ENCODE measurements at places on chromosomes 1 and 21.

- no peaks in the 10 kb centered on the region for H3K27me3 ChIP-seq
- H3K4me1 ChIP-seq, result no peaks in the 10 kb centered on the region
- DNase-seq, result no peak
- no peaks in the 10 kb centered on the region for H3K36me3 ChIP-seq
- no peak overlapping the region for H3K4me3 ChIP-seq
These were observed 170.1 kb downstream of the SIPA1L2 start for GRCh38 chr1:232459826-232460225.

DNA sequence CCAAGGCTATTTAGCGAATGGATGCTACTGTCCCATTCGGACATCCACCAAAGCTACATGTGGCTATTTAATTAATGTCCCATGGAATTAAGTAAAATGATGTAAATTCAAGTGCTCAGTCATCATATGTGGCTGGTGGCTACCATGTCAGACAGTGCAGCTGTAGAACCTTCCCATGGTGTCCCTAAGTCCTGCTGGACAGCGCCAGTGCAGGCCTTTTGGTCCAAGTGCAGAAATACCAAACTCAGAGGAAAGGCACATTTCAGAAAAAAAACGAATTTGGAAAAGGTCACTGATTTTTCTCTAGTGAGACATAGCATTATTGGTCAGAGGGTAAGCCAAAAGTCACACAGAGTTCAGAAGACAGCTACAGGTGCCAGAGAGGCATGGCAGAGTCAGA, 17.6 kb downstream of the TMPRSS2 start:
- H3K4me1 ChIP-seq, result no peaks in the 10 kb centered on the region
- H3K27me3 ChIP-seq, result no peaks in the 10 kb centered on the region
- no peak overlapping the region for H3K27ac ChIP-seq
- no peaks in the 10 kb centered on the region for H3K36me3 ChIP-seq
- no peak for DNase-seq

DNA sequence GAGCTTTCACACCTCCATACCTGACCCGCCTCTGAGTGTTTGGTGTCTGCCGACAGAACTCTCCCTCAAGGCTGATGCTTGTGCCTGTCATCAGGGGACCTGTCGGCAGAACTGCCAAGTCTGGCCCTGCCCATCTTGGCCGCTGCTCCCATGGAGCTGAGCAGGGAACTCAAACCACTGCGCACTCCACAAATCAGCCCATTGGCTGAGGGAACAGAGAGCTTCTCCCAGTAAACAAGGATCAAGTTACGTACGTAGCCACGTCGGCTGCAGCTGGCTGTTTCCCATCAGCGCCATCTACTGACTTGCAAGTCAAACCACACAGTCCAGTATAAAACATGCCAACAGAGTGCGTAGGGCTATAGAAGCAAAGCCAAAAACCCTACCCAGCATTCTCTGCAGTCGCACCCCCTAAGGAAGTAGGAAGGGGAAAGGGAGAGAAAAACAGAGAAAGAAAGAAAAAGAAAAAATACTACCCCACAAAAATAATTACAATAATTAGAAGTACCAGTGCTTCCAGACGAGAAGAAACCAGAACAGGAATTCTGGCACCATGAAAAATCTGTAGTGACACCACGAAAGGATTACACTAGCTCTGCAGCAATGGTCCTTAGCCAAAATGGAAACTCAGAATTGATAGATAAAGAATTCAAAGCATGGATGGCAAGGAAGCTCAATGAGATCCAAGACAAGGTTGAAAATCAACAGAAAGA, 13.1 kb downstream of the KRTAP13-1 start:
- 0 out of 2 replicates have a peak, but pooled peaks cover 3% of the 10 kb centered on the region for H3K4me1 ChIP-seq
- H3K4me3 ChIP-seq, result no peak overlapping the region
- H3K27ac ChIP-seq, result no peak overlapping the region
- peak; percentile 95 for DNase-seq
- no peaks in the 10 kb centered on the region for H3K27me3 ChIP-seq
- H3K36me3 ChIP-seq, result no peaks in the 10 kb centered on the region

DNA sequence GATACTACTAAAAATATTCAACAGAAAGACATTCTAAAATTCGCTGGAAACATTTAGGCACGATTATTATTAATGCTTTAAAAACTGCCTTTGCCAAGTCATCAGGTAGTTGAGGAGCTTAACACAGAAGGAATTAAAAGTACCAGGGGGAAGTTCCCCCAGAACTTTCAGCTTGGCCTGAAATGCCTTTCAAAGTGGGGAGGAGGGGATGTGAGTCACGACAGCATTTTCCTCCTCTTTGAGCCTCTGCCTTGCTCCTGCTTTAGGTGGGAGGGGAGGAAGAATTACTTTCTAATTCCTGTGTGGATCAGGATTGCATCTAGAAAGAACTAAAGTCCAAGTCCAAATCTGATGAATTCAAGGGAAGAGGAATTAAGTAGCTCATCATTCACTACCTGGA, 183.7 kb downstream of the CLIC6 start:
- no peaks in the 10 kb centered on the region for H3K36me3 ChIP-seq
- no peaks in the 10 kb centered on the region for H3K4me1 ChIP-seq
- H3K27ac ChIP-seq, result no peak overlapping the region

- H3K36me3 ChIP-seq, result no peaks in the 10 kb centered on the region
- no peaks in the 10 kb centered on the region for H3K27me3 ChIP-seq
- DNase-seq, result no peak
- no peaks in the 10 kb centered on the region for H3K4me1 ChIP-seq
- H3K27ac ChIP-seq, result no peak overlapping the region
- H3K4me3 ChIP-seq, result no peak overlapping the region
These were observed 106.3 kb upstream of the LYPLAL1 start for GRCh38 chr1:219067350-219067712.

DNA sequence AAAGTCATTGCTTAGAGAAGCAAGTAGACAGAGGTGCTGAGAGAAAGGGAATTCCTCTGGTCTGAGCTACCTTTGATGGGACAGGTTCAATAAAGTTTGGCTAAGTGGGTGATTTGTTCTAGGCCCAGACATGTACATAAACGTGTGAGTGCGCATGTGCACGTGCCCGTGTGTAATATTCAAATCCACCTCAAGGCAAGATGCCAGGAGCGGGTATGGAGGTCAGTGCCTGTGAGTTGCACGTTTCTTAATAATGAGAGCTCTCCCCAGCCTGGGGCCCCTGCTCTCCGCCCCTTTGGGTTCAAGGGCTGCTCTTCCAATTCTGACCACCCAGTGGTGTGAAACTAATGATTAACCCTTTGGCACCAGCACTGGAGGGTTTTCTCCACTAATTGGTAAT, 53.8 kb upstream of the LMO4 start:
- no peak overlapping the region for H3K4me3 ChIP-seq
- no peak for DNase-seq
- H3K27me3 ChIP-seq, result no peaks in the 10 kb centered on the region
- no peak overlapping the region for H3K27ac ChIP-seq

DNA sequence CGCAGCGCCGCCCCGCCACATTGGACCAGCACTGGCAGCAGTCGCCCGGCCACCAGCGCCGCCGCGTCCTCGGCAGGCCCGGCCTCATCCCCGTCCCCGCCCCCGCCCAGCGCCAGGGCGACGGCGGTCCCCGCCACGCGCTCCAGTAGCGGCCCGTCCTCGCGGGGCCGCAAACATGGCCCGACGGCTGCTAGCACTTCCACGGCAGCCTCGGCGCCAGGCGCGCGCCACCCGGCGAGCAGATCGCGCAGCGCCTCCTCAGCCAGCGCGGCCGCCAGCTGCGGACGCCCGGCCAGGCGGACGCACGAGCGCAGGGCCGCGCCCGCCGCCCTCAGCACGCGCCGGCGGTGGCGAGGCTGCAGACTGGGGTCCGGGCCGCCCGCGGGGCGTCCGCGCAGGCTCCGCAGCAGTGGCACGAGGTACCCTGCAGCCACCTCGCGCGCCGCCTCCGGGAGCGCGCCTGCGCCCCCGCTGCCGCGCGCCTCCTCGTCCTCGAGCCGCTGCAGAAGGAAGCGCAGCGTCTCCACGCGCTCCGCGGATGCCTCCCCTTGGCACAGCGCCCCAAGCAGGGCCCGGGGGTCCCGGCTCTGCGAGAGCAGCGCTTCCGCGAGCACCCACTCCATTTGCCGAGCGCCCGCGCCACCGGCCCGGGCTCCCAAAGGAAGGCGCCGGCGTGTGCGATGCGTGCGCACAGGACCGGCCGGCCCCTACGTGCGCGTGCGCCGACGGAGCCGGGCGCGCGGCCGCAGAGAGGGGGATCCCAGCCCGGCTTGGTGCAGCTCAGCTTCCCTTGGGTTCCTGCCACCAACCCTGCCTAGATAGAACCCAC, at the start of gene TARBP1:
TSS of gene TARBP1 (minus strand) at position 699 of the 829 bp plus-strand sequence. CDS start at position 623, 76 bp downstream.
- H3K27ac ChIP-seq, result peak within 1 kb of the TSS; percentile 83
- no peaks in the 10 kb centered on the region for H3K36me3 ChIP-seq
- peak within 1 kb of the TSS; percentile 54 for H3K4me3 ChIP-seq
- peak; percentile 27 for DNase-seq
- peaks cover 9% of the 10 kb centered on the region for H3K4me1 ChIP-seq

- no peak overlapping the region for H3K4me3 ChIP-seq
- H3K36me3 ChIP-seq, result no peaks in the 10 kb centered on the region
- H3K27ac ChIP-seq, result no peak overlapping the region
- DNase-seq, result no peak
These were observed 276.7 kb downstream of the PTPRC start for GRCh38 chr1:198915327-198916231.

- H3K4me3 ChIP-seq, result no peak overlapping the region
- H3K36me3 ChIP-seq, result 0 out of 2 replicates have a peak, but pooled peaks cover 3% of the 10 kb centered on the region
- no peaks in the 10 kb centered on the region for H3K4me1 ChIP-seq
- H3K27ac ChIP-seq, result no peak overlapping the region
- DNase-seq, result no peak
These were observed 148.0 kb downstream of the DHRS3 start for GRCh38 chr1:12469990-12470389.

GRCh38 chr1:219323426-219323825, 149.7 kb downstream of the LYPLAL1 start:
- no peak for DNase-seq
- H3K4me3 ChIP-seq, result no peak overlapping the region
- no peaks in the 10 kb centered on the region for H3K27me3 ChIP-seq
- H3K4me1 ChIP-seq, result no peaks in the 10 kb centered on the region
- H3K36me3 ChIP-seq, result no peaks in the 10 kb centered on the region
- H3K27ac ChIP-seq, result no peak overlapping the region

DNA sequence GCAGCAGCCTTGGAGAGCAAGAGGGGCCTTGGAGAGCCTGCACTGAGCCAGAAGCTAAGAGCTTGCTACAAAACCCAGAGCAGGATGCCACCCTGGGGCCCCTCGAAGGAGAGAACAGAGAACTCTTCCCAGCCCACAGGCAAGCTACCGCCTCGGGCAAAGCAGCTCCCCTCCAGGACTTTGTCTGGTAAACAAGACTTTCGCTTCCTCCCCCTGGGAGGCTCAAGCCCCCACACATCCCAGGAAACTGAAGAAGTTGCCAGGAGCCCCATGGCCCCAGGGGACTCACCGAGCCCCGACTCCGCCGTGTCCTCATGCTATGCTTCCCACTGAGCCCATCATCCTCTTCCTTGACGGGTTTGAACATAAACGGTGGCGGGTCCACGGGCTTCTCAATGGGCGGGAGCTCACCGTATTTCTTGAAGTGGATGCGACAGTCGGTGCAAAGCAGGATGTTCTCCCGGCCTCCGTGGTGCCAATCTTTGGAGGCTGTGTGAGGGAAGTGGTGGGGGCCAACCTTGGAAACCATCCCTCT, 45.9 kb downstream of the SLC45A1 start:
- H3K36me3 ChIP-seq, result peaks cover 42% of the 10 kb centered on the region
- no peak for DNase-seq
- peaks cover 3% of the 10 kb centered on the region for H3K4me1 ChIP-seq

DNA sequence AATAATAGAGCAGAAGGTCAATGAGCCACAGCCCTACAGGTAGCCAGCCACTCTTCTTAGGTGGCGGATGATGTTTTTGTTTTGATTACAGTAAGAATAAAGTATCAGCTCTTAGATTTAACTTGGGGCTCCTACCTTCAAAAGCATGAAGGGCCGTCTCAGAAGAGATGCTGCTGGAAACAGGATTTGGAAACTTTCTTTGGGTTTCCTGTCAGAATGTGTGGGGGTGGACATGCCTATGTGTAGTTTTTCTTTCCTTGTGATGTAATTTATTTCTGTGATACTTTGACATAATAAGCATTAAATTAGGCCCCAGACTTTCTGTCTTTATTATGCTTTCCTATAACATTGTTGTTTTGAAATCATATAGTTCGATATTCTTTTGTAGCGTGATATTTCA, 1.5 kb downstream of the RAP1A start:
- H3K4me3 ChIP-seq, result no peak overlapping the region
- H3K4me1 ChIP-seq, result peaks cover 5% of the 10 kb centered on the region
- no peaks in the 10 kb centered on the region for H3K36me3 ChIP-seq
- no peak overlapping the region for H3K27ac ChIP-seq
- no peaks in the 10 kb centered on the region for H3K27me3 ChIP-seq
- no peak for DNase-seq

DNA sequence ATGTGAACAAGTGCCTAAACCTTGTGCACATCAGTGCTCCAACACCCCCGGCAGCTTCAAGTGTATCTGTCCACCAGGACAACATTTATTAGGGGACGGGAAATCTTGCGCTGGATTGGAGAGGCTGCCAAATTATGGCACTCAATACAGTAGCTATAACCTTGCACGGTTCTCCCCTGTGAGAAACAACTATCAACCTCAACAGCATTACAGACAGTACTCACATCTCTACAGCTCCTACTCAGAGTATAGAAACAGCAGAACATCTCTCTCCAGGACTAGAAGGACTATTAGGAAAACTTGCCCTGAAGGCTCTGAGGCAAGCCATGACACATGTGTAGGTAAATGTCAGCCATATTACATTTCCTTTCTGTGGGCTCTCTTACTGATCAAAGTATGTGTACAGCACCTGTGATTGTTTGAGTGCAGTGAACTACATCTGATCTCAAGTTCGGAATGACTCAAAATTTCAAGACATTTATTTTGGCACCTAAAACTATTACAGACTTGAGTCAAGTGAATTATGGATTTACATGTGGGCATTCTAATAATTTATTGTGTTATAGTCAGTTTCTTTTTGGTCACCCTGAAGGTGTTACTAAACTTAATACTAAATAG, 196.5 kb downstream of the TPR start:
- H3K27me3 ChIP-seq, result no peaks in the 10 kb centered on the region
- no peaks in the 10 kb centered on the region for H3K36me3 ChIP-seq
- DNase-seq, result no peak
- H3K27ac ChIP-seq, result no peak overlapping the region
- H3K4me3 ChIP-seq, result no peak overlapping the region

- H3K4me3 ChIP-seq, result no peak overlapping the region
- no peaks in the 10 kb centered on the region for H3K27me3 ChIP-seq
- no peaks in the 10 kb centered on the region for H3K36me3 ChIP-seq
- H3K27ac ChIP-seq, result no peak overlapping the region
- H3K4me1 ChIP-seq, result no peaks in the 10 kb centered on the region
These were observed 127.9 kb upstream of the TMPRSS2 start for GRCh38 chr21:41635874-41636273.

GRCh38 chr1:20723159-20723536, 5.3 kb upstream of the KIF17 start:
- no peaks in the 10 kb centered on the region for H3K27me3 ChIP-seq
- H3K4me1 ChIP-seq, result no peaks in the 10 kb centered on the region
- H3K4me3 ChIP-seq, result no peak overlapping the region

All from H1 (cell line).